Activated T-cell treated with anti-CD3 and anti-CD28 coated beads, Interleukin-2, amount 50 U/mL, for 24 hours (primary cell): ENCODE measurements at places on chromosomes 7 and 10.

GRCh38 chr10:110258542-110258941 is 46.2 kb downstream of the SMNDC1 start:
- no peak for DNase-seq

DNA sequence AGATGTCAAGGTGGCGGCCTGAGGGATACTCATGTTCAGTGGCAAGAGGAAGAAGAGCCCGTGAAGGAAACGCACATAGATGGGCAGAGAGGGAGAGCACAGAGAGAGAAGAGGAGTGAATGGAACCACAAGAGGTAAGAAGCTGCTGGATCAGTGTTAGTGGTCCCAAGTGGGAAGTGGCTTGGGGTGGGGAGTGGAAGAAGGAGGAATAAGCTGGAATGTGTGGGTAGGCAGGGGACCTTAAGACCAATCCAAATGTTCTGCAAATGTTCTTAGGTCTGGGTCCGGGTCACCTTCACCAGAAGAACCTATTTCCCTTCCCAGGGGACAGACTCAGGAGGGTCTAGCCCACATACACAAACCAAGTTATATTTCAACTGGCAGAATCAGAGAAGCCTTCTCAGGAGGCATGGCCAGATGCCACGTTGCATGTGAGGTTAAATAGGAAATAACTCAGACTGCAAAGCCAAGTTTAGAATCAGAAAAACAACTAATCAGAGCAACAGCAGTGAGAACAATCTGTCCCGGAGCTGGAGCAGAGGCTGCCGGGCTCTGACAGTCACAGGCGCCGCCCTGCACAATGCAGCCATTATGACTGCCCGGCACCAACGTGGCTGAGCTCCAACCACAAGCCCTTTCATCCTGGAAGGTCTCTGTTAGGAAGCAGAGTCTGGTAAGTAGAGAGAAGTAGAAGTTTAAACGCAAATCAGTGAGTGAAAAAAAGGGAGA is 78.6 kb upstream of the ARMC3 start:
- no peak for DNase-seq

DNA sequence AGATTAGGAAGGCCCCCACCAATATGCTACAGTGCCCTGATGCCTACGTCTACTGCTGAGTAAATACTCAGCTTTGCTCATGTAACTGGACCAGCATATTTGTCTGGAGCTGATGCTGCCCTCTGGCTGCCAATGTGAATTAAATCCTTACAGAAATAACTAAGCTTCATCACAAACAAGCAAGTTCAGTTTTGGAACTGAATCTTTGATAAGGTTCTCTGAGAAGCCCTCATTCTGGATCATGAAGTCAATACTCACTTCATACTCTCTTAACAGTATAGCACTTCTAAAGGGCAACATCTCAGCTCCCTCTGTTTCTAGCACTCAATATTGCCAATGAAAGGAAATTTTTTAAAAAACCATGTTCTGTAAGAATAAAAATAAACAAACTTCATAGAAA is 246.7 kb downstream of the ETV1 start:
- no peak for DNase-seq

- no peak for DNase-seq
Measured at GRCh38 chr7:10888861-10889260, 84.8 kb upstream of the PHF14 start.

- no peak for DNase-seq
Measured at GRCh38 chr10:15609246-15609645, 110.5 kb downstream of the ITGA8 start.
